CD4-positive, alpha-beta T cell treated with Interferon gamma for 1 hour (primary cell): ENCODE measurements at places on chromosomes 4 and X.

DNA sequence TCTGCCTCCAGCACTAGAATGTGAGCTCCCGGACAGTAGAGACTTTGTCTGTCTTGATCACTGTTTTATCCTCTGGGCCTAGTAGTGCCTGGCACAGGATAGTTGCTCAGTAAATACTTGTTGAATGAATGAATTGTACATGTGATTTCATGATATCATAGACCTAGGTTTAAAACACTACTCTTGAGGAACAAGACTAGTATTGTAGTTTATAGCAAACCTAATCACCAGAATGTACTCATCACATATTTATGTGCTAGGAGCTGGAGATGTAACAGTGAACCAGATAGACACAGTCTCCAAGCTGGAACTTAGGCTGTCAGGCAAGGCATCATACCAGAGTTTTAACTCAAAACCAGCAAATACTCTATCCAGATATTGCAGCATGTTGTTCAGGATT is 23.5 kb downstream of the GAB3 start:
- no peak for DNase-seq

DNA sequence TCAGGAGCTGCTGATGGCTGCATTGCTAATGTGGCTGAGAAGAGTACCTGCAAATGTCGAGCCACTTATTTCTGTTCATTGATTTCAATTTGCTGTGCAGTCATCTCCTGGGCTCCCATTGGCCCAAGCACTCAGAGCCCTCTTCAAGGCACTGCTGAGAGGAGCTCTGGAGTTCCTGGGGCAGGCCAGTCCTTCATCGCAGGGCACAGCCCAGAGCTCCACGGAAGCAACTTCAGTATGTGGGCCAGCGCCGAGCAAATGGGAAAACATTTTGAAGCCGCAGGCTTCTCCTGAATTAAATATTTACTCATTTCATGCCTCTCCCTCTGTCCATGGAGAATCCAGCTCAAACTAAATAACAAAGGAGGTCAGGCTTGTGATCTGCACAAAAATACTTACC is 383.3 kb downstream of the BCOR start:
- no peak for DNase-seq

GRCh38 chr4:80295336-80295735 is 28.9 kb downstream of the FGF5 start:
- no peak for DNase-seq

DNA sequence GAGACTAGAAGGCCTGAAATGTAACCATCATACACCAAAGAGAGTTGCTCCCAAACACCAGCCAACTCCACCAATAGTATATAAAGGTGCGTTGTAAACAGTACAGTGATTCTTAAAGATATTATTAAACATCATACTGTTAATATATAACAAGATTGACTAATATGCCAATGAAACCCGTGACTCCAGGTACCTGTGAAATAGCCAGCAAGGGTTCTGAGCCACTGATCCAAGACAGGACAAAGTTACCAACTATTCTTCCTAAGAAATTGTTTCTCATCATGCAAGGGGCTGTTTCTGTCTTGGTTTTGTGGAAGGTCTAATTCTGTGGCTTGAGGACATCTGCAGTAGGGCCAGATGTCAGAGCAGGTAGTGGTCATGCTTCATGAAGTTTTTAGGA is 47.2 kb downstream of the FHL1 start:
- no peak for DNase-seq

- DNase-seq: no peak
These were observed 32.4 kb downstream of the SMPX start for GRCh38 chrX:21725496-21725895.

GRCh38 chr4:60485276-60485675 is 714.9 kb upstream of the ADGRL3 start:
- DNase-seq: no peak

DNA sequence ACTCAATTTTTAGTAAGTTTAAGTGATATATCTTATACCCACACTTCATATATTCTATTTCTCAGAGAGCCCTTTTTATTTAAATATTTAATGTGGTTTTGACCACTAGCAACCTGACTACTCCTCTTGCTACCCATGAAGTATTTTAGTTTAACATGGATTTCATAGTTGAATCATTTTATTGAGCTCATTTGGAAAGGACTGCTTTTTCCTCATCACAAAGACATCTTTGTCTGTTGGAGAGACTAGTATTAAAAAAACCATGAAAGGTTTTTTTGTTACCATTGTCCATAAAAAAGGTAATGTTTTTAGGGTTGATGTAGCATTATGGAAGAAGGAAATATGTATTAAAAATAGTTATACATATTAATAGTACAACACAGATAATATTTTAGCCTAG is 139.5 kb downstream of the RAPGEF2 start:
- no peak for DNase-seq

GRCh38 chr4:189202182-189202868 is 738.3 kb upstream of the FRG1 start:
- DNase-seq: peak; percentile 3

DNA sequence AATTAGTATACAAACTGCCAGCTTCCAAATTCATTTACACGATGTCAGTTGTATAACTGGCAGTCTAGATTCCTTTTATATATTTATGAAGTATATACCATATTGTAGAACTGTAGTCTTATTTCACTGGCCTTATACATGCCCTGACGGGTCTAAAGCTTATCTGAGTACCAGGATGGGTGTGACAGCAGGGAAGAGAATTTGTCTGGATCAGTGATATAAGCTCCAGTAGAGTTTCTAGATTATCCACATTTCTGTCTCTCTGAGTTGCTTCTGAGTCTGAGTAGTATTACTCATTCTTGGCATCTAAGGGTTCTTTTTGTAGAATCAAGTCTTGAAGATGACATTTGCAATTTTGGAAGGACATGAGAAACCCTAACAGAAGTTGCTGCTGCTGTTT is 101.3 kb downstream of the RPA4 start:
- no peak for DNase-seq

GRCh38 chr4:31807036-31807435 is 1086.9 kb downstream of the PCDH7 start:
- DNase-seq: no peak

DNA sequence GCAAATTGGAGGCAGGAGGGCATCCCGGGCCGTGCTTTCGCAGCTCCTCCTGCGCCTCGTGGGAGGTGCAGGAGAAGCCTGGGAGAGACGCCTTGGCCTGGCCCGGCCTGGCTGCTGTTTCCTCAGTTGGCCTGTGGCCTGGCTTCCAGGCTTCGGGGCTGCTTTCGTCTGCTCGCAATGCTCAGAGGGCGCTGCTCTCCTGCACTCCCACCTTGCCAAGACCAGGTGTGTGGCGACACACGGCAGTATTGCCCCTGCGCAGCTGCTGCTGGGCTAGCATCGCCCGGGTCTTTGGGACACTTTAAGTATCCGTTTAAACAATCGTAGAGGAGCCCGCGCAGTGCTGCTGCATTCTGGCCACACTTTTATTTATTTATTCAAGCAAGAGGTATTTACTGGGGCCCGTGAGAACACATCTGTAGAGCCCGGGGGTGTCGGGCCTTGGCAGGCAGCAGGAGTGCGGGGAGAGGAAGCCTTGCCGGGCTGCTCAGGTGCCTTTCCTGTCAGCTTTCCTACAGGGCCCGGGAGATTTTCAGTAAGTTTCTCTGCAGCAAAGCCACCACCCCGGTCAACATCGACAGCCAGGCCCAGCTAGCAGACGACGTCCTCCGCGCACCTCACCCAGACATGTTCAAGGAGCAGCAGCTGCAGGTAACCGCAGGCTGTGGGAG is 26.2 kb upstream of the HGFAC start:
- no peak for DNase-seq

- DNase-seq: no peak
These were observed 18.0 kb upstream of the MND1 start for GRCh38 chr4:153326513-153326912.

DNA sequence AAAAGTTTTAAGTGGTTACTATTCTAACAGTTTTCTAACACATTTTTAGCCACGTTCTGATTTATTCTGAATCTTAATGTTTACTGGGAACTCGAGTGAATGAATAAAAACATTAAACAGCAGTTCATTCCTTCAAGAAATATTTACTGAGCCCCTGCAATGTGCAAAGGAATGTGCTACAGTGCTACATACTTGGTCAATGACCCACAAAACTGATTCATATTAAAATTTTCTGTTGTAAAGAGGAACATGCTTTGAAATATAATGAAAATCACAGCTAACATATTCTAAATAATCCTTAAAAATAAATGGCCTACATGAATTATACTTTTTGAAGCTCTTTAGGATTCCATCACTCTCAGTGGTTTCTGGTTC is 78.7 kb downstream of the ARAP2 start:
- no peak for DNase-seq

DNA sequence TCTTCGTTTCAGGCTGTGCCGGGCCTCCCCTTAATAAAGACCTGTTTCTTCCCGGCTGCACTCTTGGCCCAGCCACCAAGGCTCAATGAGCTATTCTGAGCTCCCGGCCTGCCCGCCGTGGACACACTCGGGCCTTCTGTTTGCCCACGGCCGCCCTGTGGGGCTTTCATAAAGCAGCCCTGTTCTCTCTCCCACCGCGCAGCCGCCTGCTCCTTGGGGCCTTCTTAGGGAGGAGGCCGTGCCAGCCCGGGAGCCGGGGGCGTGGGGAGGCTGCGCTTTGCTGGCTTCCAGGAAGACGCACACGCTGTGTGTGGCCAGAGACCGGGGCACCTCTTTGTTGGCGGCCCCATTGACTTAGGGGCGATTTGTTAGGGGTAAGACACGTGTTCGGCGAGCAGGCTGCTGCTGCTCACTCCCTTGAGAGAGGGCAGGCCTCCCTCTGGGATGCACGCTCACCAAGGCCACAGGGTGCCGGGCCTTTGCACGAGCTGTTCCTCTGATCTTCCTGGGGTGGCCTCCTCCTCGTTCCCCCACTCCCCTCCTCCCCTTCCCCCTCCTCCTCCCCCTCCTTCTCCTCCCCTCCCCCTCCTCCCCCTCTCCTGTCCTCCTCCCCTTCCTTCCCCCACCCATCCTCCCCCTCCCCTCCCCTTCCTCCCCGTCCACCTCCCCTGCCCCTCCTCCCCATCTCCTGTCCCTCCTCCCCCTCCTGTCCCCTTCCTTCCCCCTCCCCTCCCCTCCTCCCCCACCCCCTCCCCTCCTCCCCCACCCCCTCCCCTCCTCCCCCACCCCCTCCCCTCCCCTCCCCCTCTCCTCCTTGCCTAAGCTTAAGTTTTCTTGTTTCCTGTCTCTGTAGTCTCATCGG is 11.3 kb downstream of the BLOC1S4 start:
- no peak for DNase-seq

DNA sequence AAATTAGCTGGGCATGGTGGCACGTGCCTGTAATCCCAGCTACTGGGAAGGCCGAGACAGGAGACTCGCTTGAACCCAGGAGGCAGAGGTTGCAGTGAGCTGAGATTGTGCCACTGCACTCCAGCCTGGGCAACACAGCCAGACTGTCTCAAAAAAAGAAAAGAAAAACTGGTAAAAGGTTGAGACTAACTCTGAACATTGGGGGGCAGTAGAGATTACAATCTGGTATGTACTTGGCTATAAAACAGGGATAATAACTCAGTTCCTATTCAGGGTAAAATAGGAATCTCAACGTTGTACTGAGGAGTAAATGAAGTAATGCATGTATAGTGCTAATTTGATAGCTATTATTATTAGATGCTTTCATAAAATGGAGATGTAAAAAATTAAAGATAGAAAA is 12.5 kb upstream of the KLF8 start:
- no peak for DNase-seq

DNA sequence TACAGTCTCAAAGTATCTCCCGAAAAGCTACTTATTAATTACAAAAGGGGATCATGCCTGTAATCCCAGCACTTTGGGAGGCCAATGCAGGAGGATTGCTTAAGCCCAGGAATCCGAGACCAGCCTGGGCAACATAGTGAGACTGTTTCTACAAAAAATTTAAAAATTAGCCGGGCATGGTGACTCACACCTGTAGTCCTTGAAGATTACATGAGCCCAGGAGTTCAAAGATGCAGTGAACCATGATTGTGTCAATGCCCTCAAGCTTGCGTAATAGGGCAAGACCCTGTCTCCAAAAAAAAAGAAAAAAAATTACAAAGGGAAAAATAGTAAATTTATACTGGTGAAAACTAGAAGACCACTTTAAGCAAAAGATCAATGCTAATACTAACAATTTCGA is 3.3 kb upstream of the PORCN start:
- no peak for DNase-seq
